ENCODE measurements at places on chromosomes 7 and 10.
A peak's percentile ranks its signal among the peaks of the same experiment; 100 is the strongest.

- DNase-seq: no peak
Observed at GRCh38 chr7:134720091-134720935, 59.1 kb upstream of the CALD1 start.

GRCh38 chr10:65314253-65314652 lies 1611.6 kb upstream of the LRRTM3 start:
- DNase-seq: no peak

DNA sequence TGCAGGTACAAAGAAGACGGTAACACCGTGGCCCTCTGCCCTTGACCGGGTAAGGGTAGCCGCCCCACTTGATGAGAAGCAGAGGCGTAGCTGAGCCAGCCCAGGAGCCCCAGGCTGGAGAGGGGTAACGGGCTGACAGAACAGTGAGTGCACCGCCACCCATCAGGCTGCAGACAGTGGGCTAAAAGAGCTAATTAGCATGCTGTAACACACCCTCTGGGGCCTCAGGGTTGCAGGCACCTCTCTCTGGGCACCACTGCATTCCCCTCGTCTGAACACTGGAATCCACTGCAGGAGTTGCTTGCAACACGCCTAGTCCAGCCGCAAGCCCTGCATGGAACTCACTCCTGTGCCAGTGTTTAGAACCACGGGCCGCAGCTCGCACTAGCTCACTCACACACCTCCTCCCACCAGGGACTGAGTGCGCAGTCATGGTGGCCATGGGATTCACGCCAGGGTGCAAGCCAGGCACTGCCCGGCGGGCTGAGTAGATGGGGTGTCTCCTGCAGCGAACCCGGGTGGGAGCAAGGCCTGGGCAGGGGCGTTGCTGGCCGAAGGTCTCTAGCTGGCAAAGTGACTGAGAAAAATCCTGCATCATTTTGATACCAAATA lies 36.1 kb downstream of the AGMO start:
- no peak for DNase-seq

- DNase-seq: no peak
Observed at GRCh38 chr7:131265227-131265626, 62.4 kb upstream of the MKLN1 start.

DNA sequence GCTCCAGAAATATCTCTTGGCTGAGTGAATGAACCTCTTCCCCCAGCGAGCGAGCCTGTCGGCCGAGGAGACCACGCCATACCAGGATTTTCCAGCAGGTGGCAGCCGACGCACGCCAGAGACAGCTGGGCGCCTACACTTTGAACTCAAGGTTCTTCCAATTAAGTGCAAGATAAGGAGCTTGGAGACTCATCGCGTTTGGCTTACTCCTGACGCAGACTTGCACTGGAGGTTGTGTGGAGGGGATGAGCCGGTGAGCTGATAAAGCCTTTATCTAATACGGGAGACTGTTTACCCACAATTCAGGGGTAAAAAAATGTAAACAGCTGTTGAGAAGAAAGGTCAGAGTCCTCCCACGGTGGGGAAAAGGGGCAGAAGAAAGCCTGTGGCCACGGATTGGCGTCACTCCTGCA lies 45.9 kb upstream of the EMX2 start:
- peak; percentile 43 for DNase-seq

GRCh38 chr10:88525371-88526069 lies 57.6 kb downstream of the RNLS start:
- no peak for DNase-seq
